HT1080 (cell line): ENCODE measurements at places on chromosomes 6 and 20.

GRCh38 chr6:43278524-43279078 lies 19.5 kb upstream of the SLC22A7 start:
- DNase-seq: peak; percentile 25

DNA sequence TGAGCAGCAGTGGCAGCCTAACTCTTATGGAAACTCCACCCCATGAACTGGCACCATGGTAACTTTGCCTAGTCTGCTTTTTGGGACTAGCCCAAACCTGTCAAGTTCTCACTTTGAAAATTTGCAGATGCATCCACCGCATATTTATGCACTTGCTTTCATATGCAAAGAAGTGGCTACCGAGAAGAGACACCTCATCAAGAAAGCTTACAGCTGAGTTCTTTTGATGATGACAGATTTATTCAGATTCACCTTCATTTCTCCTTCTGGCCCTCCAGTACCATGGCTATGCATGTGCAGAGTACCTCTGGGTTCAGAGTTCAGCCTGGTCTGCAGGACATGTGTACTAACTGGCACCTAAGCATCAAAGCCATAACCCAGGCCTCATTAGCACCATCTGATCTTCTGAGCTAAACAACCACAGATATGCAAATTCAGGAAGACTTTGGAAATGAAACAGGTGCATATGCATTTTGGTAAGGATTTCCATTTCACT lies 154.3 kb upstream of the TENT5A start:
- no peak for DNase-seq

GRCh38 chr20:64082126-64082731 lies 2.0 kb downstream of the LKAAEAR1 start:
- DNase-seq: no peak

GRCh38 chr6:106167096-106167814 lies 81.1 kb downstream of the PRDM1 start:
- no peak for DNase-seq
